Vagina (tissue), 2 donors: ENCODE measurements at places on chromosomes 1 and 21. TPM values are rescaled to one million over a fixed set of nuclear protein-coding genes. Genes with fewer than 3 reads are reported as not detected.

Gene HSD3B1
- not detected for total RNA-seq

Gene DMBX1
- 0.25 TPM for total RNA-seq

Gene HLX
- total RNA-seq = 7.4 TPM

Gene ADGRB2
- total RNA-seq = 3.9 TPM

Gene SH2D2A
- 4.9 TPM for total RNA-seq

Gene CD160
- 0.49 TPM for total RNA-seq

Gene BCAS2
- 28.5 TPM for total RNA-seq

DNA sequence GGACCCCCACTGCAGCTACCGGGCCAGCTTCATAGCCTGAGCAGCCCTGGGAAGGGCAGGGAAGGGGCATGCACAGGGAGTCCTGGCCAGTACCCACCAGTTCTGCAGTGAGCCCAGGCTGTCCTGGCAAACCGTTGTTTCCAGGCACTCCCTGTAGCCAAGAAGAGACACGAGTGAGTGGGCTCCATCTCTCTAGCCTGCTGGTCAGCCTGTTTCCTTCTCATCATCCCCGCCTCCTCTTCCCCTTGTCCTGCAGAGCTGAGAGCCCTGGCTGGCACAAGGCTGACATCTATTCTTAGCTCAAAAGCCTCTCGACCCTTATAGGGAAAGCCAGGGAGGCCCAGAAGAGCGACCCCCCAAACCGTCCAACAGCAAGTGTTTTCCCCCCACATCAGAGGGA lies 28.7 kb downstream of the COL16A1 start:
- no peaks in the 10 kb centered on the region for H3K36me3 ChIP-seq
- DNase-seq = no peak
- peaks cover 39% of the 10 kb centered on the region for H3K4me1 ChIP-seq
- H3K27ac ChIP-seq = peak overlapping the region; percentile 72
- no peak overlapping the region for H3K4me3 ChIP-seq
- no peaks in the 10 kb centered on the region for H3K27me3 ChIP-seq

GRCh38 chr1:199226163-199226562 lies 587.3 kb downstream of the PTPRC start:
- no peak overlapping the region for H3K4me3 ChIP-seq
- DNase-seq = no peak
- H3K36me3 ChIP-seq = no peaks in the 10 kb centered on the region
- H3K27ac ChIP-seq = no peak overlapping the region
- H3K4me1 ChIP-seq = no peaks in the 10 kb centered on the region

- no peaks in the 10 kb centered on the region for H3K36me3 ChIP-seq
- no peak overlapping the region for H3K27ac ChIP-seq
- no peak overlapping the region for H3K4me3 ChIP-seq
- H3K27me3 ChIP-seq = no peaks in the 10 kb centered on the region
- DNase-seq = no peak
- H3K4me1 ChIP-seq = no peaks in the 10 kb centered on the region
Measured at GRCh38 chr1:208100906-208101305, 143.3 kb downstream of the PLXNA2 start.

DNA sequence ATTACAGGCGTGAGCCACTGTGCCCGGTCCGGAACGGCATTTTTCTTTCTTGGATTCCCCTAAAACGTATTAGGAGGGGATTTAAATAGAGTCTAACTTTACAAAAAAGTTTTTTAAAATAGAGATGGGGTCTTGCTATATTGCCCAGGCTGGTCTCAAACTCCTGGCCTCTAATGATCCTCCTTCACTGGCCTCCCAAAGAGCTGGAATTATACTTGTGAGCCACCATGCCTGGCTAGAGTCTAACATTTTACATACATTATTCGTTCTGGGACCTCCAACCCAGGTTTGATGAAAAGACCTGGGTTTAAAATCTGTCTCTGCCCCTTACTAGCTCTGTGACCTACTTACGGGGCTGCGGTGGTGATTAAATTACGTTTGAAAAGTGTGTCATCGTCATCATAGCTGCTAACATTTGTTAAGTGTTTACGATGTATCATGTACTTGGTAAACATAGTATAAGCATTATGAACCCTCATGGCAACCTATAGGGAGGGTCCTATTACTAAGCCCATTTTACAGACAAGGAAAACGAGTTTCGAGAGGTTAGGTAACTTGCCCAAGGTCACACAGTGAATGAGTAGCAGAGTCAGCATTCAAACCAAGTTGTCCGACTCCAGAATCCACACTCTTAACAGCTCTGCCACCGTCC lies 24.5 kb downstream of the PLEKHM2 start:
- no peak overlapping the region for H3K4me3 ChIP-seq
- H3K27me3 ChIP-seq = no peaks in the 10 kb centered on the region
- no peak overlapping the region for H3K27ac ChIP-seq
- DNase-seq = no peak
- no peaks in the 10 kb centered on the region for H3K36me3 ChIP-seq
- peaks cover 49% of the 10 kb centered on the region for H3K4me1 ChIP-seq

- DNase-seq = no peak
- peaks cover 29% of the 10 kb centered on the region for H3K36me3 ChIP-seq
- no peak overlapping the region for H3K4me3 ChIP-seq
- no peaks in the 10 kb centered on the region for H3K4me1 ChIP-seq
- no peaks in the 10 kb centered on the region for H3K27me3 ChIP-seq
Measured at GRCh38 chr1:70277875-70278274, 56.7 kb downstream of the SRSF11 start.

GRCh38 chr1:18684303-18684702 lies 53.7 kb downstream of the PAX7 start:
- no peaks in the 10 kb centered on the region for H3K4me1 ChIP-seq
- no peak overlapping the region for H3K27ac ChIP-seq
- H3K4me3 ChIP-seq = no peak overlapping the region
- no peaks in the 10 kb centered on the region for H3K36me3 ChIP-seq
- H3K27me3 ChIP-seq = no peaks in the 10 kb centered on the region

DNA sequence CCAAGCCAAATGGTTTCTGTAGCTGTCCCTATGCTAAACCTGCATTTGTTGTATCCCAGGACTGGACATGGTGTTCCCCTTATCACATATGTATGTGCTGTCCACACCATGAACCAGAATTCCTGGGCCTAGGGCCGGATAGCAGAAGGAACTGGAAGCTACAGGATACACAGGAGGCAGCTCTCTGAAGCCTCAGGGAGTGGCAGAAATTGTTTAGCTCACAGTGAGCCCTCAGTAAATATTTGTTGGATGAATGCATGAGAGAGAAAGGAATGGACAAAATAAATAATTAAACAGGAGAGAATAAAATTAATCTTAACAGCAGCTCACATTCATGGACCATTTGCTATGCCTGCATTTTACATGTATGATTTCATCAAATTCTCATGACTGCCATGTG lies 2.1 kb downstream of the NIPAL3 start:
- H3K4me3 ChIP-seq = no peak overlapping the region
- no peak overlapping the region for H3K27ac ChIP-seq
- H3K27me3 ChIP-seq = no peaks in the 10 kb centered on the region

- H3K36me3 ChIP-seq = no peaks in the 10 kb centered on the region
- H3K27ac ChIP-seq = no peak overlapping the region
- no peak for DNase-seq
- no peak overlapping the region for H3K4me3 ChIP-seq
- H3K4me1 ChIP-seq = no peaks in the 10 kb centered on the region
Measured at GRCh38 chr21:45794027-45794426, 150.5 kb downstream of the PCBP3 start.

DNA sequence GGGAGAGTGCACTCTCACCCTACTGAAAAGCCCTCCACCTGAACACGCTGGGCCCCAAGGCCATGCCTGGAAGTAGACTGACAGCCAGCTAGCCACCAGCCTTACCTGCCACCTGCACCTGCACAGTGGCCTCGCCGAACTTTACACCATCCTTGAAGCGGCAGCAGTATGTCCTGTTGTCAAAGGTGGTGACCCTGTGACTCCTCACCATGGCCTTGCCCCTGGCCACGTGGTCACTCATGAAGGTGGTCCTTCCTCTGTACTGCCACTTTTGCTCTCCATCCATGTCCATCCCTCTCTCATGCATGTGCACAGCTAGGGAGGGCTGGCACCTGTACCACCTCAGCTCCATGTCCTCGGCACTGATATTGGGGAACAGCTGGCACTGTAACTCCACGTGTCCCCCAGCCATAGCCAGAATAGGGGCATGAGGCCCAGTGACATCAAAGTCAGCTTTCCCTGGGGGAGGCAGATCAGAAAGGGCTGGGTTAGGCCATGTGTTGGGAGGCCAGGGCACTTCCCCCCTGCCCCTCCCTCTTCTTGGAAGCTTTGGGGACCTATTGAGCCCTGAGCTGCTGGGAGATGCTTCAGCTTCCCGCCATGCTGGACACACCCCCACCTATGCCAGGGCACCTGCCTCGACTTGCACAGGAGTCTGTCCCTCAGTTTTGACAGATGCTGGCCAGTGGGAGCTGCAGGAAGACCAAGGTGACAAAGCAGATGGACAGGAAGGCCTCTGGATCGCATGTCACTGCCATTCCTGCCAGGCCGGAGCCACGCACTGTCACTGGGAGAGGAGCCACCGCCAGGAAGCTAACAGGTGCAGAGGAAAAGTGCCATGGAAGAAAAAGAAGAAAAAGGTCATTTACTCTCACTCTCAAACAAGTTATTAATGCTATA lies 24.6 kb downstream of the RNF187 start:
- H3K27me3 ChIP-seq = no peaks in the 10 kb centered on the region
- no peaks in the 10 kb centered on the region for H3K4me1 ChIP-seq
- no peak for DNase-seq
- H3K27ac ChIP-seq = no peak overlapping the region
- H3K36me3 ChIP-seq = no peaks in the 10 kb centered on the region
- H3K4me3 ChIP-seq = no peak overlapping the region

- peak overlapping the region; percentile 100 for H3K27ac ChIP-seq
- H3K27me3 ChIP-seq = no peaks in the 10 kb centered on the region
- H3K4me3 ChIP-seq = peak overlapping the region; percentile 98
- H3K36me3 ChIP-seq = peaks cover 5% of the 10 kb centered on the region
- DNase-seq = no peak
- H3K4me1 ChIP-seq = peaks cover 43% of the 10 kb centered on the region
Measured at GRCh38 chr1:24644100-24644384, 940 bp downstream of the SRRM1 start.

GRCh38 chr1:202170726-202171125 lies 10.3 kb upstream of the PTPN7 start:
- peaks cover 15% of the 10 kb centered on the region for H3K4me1 ChIP-seq
- no peak overlapping the region for H3K4me3 ChIP-seq
- H3K36me3 ChIP-seq = no peaks in the 10 kb centered on the region
- no peaks in the 10 kb centered on the region for H3K27me3 ChIP-seq
- DNase-seq = no peak

GRCh38 chr1:31432592-31433395 lies 19.8 kb downstream of the SERINC2 start:
- no peaks in the 10 kb centered on the region for H3K36me3 ChIP-seq
- H3K4me1 ChIP-seq = no peaks in the 10 kb centered on the region
- H3K27me3 ChIP-seq = no peaks in the 10 kb centered on the region
- no peak for DNase-seq
- H3K27ac ChIP-seq = no peak overlapping the region

GRCh38 chr21:34707876-34708325 lies 39.1 kb downstream of the CLIC6 start:
- H3K4me1 ChIP-seq = peaks cover 27% of the 10 kb centered on the region
- H3K27me3 ChIP-seq = no peaks in the 10 kb centered on the region
- no peak overlapping the region for H3K27ac ChIP-seq
- H3K4me3 ChIP-seq = no peak overlapping the region
- no peaks in the 10 kb centered on the region for H3K36me3 ChIP-seq
- no peak for DNase-seq

DNA sequence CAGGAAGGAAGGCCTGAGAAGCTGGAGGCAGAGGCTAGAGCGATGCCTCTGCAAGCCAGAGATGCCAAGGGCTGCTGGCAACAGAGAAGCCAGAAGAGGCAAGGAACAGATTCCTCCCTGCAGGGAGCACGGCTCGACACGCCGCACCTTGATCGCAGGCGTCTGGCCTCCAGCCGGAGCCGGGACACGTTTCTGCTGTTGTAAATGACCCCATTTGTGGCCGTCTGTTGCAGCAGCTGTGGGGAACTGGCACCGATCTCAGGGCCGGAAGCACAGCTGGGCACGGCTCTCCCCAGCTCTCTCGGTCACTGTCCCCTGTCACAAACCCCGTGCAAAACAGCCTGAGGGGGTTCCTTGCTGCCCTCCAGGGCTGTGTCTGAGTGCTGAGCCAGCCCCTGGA lies 59.6 kb downstream of the SIK1 start:
- H3K4me1 ChIP-seq = peaks cover 35% of the 10 kb centered on the region
- H3K36me3 ChIP-seq = no peaks in the 10 kb centered on the region
- H3K27ac ChIP-seq = no peak overlapping the region
- H3K4me3 ChIP-seq = no peak overlapping the region
- no peak for DNase-seq
- H3K27me3 ChIP-seq = no peaks in the 10 kb centered on the region

DNA sequence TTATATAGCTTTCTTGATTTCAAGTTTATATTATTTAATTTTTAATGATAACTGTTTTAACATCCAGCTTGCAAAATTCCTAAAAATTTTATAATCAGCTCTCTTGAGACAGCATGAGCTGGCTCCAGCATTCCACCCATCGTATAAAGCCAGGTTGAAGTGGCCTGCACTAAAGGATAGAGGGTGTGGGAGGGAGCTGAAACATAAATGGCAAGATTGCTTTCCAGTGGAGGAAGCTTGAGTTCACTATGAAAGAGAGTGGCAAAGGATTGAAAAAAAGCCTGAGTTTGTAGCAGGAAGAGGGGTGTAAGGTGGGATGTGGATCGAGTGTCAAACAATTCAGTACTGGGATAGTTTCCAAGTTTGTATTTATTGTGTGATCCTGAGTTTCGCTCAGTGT lies 48.5 kb upstream of the ZNF644 start:
- H3K27me3 ChIP-seq = no peaks in the 10 kb centered on the region
- no peaks in the 10 kb centered on the region for H3K4me1 ChIP-seq
- no peak for DNase-seq
- no peak overlapping the region for H3K27ac ChIP-seq
- no peaks in the 10 kb centered on the region for H3K36me3 ChIP-seq

GRCh38 chr1:172537827-172538391 lies 5.0 kb downstream of the SUCO start:
- H3K27me3 ChIP-seq = no peaks in the 10 kb centered on the region
- no peaks in the 10 kb centered on the region for H3K36me3 ChIP-seq
- no peak overlapping the region for H3K27ac ChIP-seq
- peaks cover 57% of the 10 kb centered on the region for H3K4me1 ChIP-seq

- H3K4me1 ChIP-seq = no peaks in the 10 kb centered on the region
- H3K4me3 ChIP-seq = no peak overlapping the region
- H3K27ac ChIP-seq = no peak overlapping the region
- H3K27me3 ChIP-seq = no peaks in the 10 kb centered on the region
Measured at GRCh38 chr1:233873666-233874065, 30.8 kb upstream of the SLC35F3 start.

DNA sequence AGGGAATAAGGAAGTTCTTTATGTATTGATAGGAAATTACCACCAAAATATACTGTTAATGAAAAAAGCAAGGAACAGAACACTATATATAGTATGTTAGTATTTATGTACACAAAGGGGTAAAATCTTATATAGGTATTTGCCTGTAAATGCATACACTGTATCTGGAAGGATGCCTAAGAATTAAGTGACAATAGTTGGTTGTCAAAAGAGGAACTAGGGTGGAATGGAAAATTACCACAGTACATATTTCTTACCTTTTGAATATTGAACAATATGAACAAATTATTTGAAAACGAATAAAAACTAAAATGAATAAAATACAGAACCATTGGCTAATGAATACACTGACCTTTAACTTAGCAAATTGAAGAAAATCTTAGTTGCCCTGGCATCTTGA lies 13.6 kb downstream of the ARPC5 start:
- H3K27me3 ChIP-seq = no peaks in the 10 kb centered on the region
- no peak for DNase-seq
- peaks cover 10% of the 10 kb centered on the region for H3K4me1 ChIP-seq
- no peaks in the 10 kb centered on the region for H3K36me3 ChIP-seq
- H3K27ac ChIP-seq = no peak overlapping the region
